ENCODE measurements at places on chromosomes 4 and X.
A peak's percentile ranks its signal among the peaks of the same experiment; 100 is the strongest.

DNA sequence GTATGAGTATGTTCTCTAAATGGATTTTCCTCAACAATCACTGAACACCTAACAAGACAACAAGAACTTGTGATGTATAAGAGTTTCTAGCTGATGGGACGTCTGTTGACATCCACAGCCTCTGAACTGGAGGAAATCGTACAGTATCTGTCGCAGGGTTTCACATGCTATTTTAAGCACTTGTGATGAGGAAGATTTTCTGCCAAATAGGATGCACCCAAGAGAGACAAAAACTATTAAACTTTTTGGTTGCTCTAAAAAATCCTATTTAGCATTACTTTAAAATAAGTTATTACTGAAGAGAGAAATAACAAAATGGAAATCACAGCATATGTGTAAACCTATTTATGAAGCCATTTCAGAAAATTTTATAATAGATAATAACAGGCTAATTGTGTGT lies 356.1 kb upstream of the SLC7A11 start:
- no peak for DNase-seq

DNA sequence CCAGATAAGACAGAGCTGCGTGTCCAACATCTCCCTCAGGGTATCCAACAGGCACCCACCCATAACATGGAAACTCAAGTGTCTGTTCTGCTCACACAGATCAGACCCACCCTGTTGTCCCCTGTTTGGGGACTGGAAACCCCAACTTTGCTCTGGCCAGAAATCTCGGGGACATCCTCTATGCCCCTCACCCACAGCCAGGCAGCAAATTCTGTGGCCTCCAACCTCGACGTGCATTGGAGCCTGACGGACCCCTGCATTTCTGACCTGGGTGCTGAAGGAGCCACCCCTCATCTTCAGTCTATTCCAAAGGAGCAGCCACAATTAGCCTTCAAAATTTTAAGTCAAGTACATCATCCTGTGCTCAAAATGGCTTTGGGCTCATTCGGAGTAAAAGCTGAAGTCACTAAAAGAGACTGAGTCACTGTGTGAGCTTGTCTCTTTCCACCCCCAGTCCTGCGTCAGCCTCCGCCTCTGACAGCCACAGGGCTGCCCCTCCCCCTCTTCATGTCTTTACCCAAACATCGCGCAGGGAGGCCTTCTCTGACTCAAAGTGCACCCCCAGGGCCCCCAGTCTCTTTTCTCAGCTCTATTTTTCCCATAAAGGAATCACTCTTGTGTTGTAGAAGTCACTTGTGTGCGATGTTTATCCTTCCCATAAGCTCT lies 24.4 kb upstream of the PDE6B start:
- peak; percentile 64 for DNase-seq

GRCh38 chr4:74623041-74623440 lies 171.3 kb downstream of the BTC start:
- DNase-seq = no peak

- DNase-seq = no peak
Observed at GRCh38 chr4:2127609-2128332, 68.6 kb downstream of the NAT8L start.

- DNase-seq = no peak
Observed at GRCh38 chrX:132751063-132751690, 207.3 kb downstream of the HS6ST2 start.

DNA sequence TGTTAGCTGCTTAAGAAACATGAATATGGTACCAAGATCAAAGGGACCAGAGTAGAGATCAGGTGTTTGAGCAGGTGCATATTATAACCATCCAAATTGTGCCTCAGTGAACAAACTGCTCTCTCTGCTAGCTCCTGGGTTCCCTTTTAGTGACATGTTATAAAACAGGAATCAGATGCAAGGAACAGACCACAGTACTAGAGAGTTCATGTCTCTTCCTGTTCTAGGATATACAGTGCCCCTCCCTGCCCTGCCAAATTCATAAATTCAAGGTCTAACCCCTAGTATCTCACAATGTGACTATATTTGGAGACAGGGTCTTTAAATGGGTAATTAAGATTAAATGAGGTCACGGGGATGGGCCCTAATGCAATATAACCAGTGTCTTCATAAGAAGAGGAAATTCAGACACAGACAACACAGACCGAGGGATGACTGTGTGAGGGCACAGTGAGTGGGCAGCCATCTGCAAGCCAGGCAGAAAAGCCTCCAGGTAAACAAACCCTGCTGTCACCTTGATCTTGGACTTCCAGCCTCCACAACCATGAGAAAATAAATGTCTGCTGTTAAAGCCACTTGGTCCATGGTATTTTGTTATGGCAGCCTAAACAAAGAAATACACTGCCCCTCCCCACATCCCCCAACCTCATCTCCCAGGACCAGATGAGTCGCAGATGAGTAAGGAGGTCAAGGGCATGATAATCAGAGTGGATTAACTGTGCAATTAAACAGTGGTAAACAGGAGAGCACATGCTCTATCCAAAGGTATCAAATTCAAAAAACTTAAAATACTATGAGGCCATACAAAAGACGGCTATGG lies 82.5 kb downstream of the RBM47 start:
- DNase-seq = no peak

DNA sequence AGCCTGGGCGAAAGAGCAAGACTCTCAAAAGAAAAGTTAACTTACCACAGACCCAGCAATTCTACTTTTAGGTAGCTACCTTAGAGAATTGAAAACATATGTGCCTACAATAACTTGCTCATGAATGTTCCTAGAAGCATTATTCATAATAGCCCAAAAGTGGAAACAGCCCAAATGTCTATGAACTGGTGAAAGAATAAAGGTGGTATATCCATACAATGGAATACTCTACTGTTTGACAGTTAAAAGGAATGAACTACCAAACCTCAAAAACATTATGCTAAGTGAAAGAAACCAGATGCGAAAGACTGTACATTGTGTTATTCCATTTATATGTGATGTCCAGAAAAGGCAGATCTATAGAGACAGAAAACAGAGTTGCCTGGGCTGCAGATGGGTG lies 131.4 kb downstream of the UCHL1 start:
- no peak for DNase-seq

DNA sequence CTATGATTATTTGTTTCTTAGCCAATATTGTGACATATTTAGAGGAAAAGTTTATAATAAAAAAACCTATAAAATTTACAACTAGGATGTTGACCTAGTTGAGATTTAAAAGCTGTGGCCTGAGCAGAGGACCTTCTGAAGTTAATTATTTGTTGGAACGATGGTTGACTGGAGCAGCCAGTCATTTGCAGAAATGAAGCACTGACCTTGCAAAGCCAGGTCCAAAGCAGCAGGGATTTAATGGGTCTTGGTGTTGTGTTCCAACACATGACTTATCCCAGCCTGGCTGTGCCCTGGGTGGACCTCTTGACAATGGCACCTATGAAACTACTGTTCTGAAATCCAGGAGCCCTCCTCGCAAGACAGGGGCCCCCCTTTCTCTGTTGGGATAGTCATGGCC lies 235.2 kb downstream of the FRAS1 start:
- DNase-seq = no peak

GRCh38 chrX:134010690-134011089 lies 25.3 kb upstream of the GPC3 start:
- no peak for DNase-seq

DNA sequence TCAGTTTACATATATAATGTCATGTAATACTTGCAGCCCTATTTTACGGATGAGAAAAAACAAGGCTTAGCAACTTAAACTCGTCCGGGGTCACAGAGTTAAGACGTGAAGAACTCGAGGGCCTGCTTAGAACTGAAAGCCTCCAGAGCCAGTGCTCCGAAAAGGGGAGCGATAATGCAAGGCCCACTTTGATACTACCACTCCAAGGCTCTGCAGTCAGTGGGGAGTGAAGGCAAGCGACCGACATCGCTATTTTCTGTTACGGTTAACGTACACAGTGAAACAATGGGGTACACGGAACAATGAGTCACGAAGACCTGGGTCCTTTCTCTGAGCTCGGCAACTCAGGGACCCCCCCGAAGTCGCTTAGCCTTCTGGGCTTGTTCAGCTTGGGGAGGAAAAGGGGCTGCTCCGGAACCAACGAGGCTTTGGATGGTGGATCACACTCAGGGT lies 965 bp downstream of the PPA2 start:
- DNase-seq = no peak

- no peak for DNase-seq
Observed at GRCh38 chrX:115324194-115324593, 34.7 kb downstream of the LUZP4 start.

DNA sequence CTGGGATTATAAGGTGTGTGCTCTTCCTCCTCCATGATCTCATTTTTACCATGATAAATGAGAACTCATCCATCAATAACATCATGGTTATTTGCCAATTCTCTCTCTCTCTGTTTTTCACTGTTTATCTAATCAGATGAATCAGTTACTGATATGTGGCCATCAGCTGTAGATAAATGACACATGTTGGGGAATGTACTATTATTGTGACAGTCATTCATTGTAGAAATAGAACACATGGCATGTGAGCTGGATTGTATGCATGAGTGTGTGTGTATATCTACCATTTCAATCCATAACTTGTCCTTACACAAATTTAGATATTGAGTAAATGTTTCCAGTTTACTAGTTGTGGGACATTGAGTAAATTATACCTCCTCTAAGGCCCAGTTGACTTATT lies 53.0 kb downstream of the OSTC start:
- DNase-seq = no peak

- no peak for DNase-seq
Observed at GRCh38 chrX:154739952-154740465, 10.9 kb downstream of the GAB3 start.

- no peak for DNase-seq
Observed at GRCh38 chr4:37825968-37826294, 555 bp upstream of the PGM2 start.

GRCh38 chr4:123807187-123807586 lies 410.6 kb downstream of the SPRY1 start:
- DNase-seq = no peak

DNA sequence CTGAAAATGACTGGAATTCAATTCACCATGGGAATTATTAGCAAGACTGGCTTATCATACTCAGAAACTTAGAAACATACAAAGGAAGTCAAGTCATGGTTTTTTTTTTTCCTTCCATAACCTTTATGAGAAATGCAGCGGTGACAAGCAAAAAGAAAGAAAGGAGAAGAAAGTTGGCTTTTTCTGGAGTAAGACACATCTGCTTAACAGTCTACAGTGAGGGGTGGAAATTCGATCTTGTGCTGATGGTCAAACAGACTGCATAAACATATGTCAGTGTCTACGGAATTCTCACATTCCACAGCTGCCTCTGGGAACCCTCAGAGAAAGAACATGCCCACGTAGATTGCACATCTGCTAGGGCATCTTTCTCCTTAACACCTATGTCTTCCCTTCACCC lies 54.6 kb downstream of the PROM1 start:
- no peak for DNase-seq

DNA sequence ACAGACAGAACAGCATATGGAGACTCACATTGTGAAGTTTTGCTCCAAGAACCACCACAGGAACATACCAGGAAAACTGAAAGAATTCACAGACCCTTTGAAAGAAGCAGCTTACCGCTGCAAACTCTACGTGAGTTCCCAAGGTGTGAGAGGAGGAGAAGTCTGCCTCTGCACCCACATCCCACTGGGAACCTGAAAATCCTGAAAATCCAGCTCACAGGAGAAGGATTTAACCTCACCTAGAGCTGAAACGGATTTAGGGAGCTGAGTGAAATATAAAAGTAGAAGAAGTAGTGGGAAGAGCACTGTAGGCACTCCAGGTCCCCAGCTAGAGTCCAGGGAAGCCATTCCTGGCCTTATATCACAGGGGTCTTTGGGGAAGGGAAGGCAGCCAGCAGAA lies 80.0 kb downstream of the FHIP1A start:
- no peak for DNase-seq

DNA sequence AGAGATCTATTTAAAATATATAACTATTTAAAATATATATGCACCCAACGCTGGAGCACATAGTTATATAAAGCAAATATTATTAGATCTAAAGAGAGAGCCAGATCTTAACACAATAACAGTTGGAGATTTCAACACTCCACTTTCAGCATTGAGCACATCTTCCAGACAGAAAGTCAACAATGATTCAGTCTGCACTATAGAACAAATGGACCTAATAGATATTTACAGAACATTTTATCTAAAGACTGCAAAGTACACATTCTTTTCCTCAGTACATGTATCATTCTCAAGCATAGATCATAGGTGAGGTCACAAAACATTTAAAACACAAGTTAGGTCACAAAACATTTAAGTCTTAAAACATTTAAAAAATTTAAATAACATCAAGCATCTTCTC lies 36.4 kb downstream of the NLRP2B start:
- DNase-seq = no peak

DNA sequence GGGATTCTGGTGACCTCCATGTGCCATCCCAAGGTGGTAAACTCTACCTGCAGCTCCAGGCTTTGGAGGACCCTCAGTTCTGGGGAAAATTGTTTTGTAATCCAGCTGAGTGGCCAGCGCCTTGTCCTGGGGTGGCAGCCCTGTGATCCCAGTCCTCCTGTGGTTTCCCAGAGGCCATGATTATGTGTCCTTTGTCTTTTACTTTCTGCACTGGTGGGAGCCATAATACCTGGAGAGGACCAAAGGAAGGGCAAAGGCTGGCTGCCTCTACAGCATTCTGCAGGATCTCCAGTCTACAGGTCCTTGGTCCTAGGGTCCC lies 64.0 kb downstream of the NBDY start:
- DNase-seq = no peak

- no peak for DNase-seq
Observed at GRCh38 chrX:5807181-5807580, 421.5 kb downstream of the NLGN4X start.

DNA sequence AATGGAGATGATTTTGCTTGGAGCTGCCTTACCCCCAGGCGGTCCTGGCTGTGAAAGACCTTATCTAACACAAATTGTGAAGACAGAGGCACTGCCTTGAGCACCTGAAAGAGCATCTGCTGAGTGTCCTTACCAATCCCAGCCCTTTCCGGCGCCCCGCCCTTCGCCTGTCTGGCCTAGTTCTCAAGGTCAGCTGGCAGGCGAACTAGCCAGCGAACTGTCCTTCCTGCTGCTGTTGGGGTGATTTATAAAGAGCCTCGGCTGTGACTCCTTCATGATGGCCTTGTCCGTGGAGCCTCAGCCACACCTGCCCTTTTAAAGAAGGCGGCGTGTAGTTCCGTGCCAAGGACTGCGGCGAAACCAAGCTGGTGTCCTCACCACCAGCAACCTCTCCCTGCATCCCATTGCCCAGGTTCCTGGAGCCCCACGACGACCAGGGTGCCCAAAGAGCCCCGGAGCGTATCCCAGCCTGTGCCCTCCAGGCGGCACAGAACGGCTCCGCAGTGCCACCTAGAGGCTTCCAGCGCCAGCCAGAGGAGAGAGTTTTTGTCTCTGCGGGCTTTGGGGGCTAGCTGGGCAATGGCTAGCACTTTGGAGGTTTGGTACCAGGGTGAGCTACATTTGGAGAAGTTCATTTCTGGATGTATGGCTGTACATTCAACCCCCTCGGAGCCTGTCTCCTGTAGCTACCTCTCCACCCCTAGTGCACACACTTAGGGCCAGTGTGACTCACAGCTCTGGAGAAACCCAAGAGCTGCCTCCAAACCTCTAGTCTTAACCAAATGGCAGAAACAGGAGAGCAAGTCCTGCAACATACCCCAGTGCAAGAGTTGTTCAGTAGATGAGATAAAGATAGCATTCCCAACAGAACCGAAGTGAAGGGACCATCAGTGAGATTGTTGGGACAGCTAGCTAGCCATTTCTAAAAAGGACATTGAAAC lies 36.8 kb upstream of the VMA21 start:
- DNase-seq = peak; percentile 74

- DNase-seq = no peak
Observed at GRCh38 chr4:40837094-40837870, 87.5 kb downstream of the NSUN7 start.

Data from activated effector memory CD4-positive, alpha-beta T cell treated with anti-CD3 and anti-CD28 coated beads, Interleukin-2, amount 50 U/mL, for 16 hours (primary cell).